ENCODE measurements at places on chromosomes 1 and 21.
A peak's percentile ranks its signal among the peaks of the same experiment; 100 is the strongest.

DNA sequence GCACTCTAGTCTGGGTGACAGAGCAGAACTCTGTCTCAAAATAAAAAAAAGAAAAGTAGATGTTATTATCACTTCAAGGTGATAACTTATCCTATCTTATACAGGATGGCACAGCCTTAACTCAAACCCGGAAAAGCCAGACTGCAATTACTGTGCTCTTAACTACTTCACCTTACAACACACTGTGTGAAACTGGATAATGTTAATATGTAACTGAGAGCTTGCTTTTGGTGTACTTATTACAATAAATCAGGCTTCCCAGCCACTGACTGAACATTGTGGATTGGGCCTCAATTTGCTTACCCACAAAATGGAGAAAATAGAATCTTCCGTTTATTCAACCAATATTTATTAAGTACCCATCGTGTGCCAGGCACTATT is 1.4 kb downstream of the ORC1 start:
- no peak for DNase-seq

DNA sequence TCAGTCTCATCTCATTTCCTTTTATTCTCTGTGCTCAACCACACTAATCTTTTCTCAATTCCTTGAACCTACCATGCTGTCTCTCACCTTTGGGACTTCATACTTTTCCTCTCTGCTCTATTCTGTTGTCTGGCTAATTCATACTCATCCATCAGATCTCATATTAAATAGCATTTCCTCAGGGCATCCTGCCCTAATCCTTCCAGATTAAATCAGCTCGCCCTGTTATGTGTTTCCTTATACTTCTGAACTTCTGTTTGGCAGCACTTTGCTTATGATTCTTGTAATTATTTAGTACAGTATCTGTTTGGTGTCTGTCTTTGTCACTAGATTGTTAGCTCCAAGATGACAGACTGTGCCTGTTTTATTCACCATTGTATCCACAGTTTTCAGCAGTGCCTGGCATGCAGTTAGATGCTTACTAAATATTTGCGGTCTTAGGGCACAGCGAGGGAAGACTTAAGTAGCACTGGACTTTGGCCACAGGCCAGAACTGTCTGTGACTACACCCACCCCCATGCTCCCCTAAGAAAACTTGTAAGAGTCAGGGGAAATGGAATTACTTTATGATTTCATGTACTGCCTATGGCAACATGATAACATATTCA is 9.9 kb upstream of the CAP1 start:
- DNase-seq, result no peak

DNA sequence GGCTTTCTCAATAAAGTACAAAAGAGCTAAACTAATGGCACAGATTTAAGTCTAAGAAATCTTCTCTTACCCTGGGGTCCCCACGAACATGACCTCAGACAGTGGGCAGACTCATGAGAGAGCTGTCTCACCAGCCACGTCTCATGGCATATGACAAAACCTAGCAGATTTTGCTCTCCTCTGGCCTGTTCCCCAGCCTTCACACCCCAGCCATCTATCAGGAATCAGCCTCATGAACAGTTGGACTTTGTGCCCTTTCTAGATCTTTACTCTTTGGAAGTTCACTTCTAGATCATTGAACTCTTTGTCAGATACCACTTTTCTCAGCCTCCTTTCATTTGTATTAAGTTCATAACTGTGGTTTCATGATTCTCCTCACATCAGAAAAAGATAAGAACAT is 14.2 kb upstream of the HSD3B1 start:
- DNase-seq, result no peak

- DNase-seq, result peak; percentile 54
These were observed 88.5 kb upstream of the VCAM1 start for GRCh38 chr1:100631015-100631551.

- no peak for DNase-seq
These were observed 48.5 kb upstream of the ACOT11 start for GRCh38 chr1:54499360-54500106.

- DNase-seq, result no peak
These were observed 15.0 kb upstream of the CEP85 start for GRCh38 chr1:26218906-26219494.

DNA sequence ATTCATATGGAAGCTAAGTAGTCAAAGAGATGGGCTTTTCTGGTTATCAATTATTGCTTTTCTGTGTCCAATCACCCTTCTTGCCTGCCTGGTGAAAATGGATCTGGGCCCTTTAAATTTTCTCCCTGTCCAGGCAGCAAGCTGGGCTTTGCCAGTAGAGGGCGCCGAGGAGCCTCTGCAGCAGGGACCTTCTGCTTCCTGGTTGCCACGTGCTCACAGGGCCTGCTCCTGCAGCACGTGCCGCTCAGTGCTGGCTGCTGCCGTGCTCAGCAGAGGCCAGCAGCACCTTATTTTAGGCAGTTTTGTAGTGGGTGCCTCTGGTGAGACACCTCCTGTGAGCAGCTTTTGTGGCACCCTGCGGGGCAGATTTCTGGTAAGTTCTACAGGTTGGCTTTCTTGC is 4.0 kb downstream of the ACTL8 start:
- peak; percentile 20 for DNase-seq

- DNase-seq, result peak; percentile 32
These were observed 16.5 kb downstream of the SMAP2 start for GRCh38 chr1:40389871-40390560.

DNA sequence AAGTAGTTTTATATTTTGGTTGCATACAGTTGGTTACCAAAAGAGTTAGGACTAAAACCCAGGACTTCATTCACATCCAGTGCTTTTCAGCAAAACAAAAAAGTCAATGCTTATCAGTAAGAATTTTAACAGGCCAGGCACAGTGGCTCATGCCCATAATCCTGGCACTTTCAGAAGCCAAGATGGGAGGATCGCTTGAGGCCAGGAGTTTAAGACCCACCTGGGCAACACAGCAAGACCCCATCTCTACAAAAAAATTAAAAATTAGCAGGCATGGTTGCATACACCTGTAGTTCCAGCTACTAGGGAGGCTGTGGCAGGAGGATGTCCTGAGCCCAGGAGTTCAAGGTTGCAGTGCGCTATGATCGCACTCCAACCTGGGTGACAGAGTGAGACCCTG is 47.3 kb downstream of the AKT3 start:
- no peak for DNase-seq

- DNase-seq, result no peak
These were observed 93.9 kb downstream of the KCTD3 start for GRCh38 chr1:215661033-215661432.

DNA sequence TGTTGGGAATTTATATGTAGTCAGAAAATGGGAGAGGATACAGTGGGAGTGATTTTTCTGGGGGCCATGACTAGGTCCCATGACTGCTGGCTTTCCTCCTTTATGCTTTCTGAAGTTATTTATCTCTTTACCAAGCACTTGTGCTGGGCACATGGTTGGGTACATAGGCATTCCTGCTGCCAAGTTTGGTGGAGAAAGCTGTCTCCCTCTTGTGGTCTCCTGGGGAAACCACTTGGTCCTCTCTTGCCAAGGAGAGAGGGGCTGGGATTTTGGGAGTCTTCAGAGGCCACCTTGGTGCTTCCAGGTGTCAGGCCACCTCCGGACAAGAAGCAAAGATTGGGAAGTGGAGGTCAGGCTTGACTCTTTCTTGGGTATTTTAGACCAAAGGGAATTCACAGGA is 120.2 kb upstream of the KCNE2 start:
- peak; percentile 14 for DNase-seq

GRCh38 chr1:53688381-53689102 is 50.4 kb downstream of the GLIS1 start:
- DNase-seq, result no peak

GRCh38 chr1:228471762-228472398 is 15.3 kb upstream of the RNF187 start:
- no peak for DNase-seq

DNA sequence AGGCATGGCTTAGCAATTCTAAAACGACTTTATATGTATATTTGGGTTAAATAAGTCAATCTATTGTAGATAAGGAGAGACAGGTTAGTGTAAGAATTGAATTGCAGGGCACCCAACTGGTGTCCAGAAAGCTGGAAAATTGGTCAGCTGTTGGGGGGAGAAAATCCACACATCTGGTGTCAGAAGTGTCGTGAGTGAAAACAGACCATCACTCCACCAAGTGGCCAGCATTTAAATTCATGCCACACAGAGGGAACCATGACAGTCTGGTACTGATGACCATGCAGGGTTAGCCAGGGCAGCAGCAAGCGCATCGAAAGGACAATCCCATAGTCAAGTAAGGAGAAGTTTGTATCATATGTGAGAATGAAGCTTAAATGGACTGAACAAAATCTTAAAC is 11.7 kb downstream of the LAX1 start:
- no peak for DNase-seq

DNA sequence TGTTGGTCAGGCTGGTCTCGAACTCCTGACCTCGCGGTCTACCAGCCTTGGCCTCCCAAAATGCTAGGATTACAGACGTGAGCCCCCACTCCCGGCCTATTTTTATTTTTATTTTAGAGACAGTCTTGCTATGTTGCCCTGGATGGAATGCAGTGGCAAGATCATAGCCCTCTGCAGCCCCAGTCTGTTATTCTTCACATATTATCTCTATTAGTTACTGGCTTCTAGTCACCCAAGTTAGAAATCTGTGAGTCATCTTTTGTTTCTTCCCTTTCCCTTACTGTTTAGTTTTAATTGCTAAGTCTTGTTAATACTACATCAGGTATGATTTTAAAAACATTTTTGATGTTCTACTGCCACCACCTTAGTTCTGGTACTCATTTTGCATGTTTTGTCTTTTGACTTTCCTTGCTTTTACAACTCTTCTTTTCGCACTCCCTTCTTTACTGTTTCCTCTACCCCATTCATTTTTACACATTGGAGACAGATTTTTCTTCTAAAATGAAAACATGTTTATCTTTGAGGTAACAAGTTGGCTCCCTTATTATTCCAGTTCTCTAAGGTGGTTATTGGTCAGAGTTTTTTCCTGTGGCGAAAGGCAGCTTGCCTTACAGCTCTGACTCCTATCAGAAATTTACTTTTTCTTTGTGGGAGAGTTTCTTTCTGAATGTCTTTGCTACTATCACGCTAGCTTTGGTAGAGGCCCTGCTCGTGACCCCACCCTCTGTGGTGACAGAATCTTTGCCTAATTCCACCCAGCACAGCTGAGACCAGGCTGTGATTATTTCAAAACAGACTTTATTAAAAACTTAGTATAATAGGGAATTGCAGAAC is 19.5 kb downstream of the ZMYM4 start:
- no peak for DNase-seq

GRCh38 chr1:111804776-111805175 is 49.1 kb downstream of the DDX20 start:
- no peak for DNase-seq

DNA sequence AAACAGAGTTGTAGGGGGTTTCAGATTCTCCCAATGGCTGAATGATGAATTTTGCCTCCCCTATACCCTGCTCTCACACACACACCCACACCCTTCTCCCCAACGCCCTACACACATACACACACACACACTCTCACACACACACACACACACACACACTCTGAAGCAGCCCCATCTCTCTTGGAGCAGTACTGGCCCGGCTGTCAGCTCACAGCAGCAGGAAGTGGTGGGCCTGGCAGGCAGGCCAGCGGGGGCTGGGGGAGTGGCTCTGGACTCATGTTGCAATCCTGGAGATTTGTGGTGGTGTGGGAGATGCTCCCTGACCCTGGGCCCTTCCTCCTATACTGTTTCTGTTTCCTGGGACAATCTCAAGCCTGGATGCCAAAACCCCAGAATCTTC is 2.2 kb downstream of the IKBKE start:
- no peak for DNase-seq

DNA sequence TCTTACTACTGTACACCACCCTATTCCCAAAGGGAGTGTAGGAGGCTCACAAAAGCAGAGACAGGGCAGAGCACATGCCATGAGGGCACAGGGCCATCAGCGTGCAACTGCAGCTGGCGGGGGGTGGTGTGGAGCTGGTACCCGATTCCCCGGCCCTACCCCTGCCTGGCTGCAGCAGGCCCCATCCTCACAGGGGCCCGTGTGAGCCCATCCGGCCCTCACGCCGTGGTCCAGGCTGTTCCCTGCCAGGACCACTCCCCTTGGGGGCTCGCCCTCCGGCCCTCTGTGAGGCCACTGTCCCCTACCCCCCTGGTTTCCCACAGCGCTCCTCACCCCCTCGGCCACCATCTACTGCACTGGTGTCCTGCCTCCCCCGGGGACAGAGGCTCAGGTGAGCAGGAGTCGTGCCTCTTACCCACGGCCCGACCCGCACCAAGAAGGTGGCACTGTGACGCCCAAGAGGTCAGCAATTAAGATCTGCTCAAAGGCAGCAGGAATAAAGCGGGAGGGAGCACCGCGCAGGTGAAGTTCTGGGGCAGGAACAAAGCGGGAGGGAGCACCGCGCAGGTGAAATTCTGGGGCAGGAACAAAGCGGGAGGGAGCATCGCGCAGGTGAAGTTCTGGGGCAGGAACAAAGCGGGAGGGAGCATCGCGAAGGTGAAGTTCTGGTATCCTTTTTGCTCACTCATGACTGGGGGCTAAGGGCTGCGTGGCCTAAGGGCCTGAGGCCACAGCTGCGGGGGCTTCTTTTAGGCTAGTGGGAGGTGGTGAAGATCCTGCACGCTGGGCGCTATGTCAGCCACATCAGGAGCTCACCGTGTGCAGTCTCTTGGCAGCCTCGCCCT is 3.9 kb downstream of the POFUT2 start:
- no peak for DNase-seq

GRCh38 chr1:73162564-73162963 is 880.2 kb upstream of the NEGR1 start:
- DNase-seq, result no peak

GRCh38 chr1:31765041-31765467 is 914 bp upstream of the ADGRB2 start:
- no peak for DNase-seq

DNA sequence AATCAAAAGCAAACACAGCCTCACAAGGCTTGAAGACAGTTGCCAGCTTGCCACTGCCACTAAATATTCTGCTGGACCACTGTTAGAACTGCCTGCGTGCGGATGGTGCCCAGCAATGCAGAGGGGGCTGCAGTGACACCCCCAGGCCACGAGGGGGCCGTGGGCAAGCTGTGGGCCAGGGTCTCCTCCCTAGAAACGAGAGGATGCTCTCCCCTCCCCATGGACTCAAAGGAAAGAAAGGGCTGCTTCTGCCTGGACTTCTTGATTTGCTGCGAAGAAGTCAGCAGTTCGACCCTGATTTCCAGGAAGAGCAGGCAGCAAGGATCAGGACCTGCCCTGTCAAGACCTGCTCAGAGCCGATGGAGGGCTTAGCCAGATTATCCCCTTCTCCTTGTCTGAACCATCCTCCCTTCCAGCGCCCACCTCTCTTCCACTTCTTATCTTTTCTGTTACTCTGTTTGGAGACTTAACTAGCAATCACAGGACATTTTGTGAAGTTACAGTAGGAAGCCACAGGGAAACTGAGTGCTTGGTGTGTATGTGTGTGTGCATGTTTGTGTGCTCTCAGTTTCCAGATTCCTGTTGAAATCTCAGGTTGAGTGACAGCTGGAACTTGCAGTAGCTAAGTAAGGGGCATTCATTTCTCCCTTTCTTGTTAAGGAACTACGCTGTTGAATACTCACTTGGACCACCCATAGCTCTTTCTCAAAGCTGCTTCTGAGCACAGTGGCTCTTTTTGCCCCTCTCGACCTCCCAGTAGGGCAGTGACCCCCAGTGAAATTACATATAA is 2.7 kb downstream of the MAN1C1 start:
- DNase-seq, result no peak

GRCh38 chr1:231172411-231172810 is 10.6 kb downstream of the TRIM67 start:
- DNase-seq, result no peak

- DNase-seq, result no peak
These were observed 134.6 kb upstream of the RUNX3 start for GRCh38 chr1:25064465-25065240.
